ENCODE measurements at places on chromosomes 4 and X. TPM values are rescaled to one million over a fixed set of nuclear protein-coding genes. Genes with fewer than 3 reads are reported as not detected.

DNA sequence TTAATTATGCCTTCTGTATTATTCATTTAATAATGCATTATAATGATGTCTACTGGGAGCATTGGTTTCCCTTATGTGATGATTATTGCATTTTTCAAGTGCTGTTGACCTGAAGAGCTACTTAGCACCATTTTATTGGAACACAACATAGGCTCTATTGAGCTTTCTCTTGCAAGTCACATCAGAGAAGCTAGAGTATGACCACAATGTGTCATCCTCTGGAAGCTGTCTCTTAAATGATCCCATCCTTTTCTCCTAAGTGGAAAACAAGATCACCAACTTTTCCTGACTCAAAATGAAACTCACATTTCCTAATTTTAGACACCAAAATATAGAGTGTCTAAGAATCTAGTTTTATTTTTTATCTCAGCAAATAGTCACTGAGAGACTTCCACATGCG is 1451.9 kb downstream of the PCDH7 start:
- DNase-seq = no peak

CXCL8 gene
- 0.82 TPM for total RNA-seq

DNA sequence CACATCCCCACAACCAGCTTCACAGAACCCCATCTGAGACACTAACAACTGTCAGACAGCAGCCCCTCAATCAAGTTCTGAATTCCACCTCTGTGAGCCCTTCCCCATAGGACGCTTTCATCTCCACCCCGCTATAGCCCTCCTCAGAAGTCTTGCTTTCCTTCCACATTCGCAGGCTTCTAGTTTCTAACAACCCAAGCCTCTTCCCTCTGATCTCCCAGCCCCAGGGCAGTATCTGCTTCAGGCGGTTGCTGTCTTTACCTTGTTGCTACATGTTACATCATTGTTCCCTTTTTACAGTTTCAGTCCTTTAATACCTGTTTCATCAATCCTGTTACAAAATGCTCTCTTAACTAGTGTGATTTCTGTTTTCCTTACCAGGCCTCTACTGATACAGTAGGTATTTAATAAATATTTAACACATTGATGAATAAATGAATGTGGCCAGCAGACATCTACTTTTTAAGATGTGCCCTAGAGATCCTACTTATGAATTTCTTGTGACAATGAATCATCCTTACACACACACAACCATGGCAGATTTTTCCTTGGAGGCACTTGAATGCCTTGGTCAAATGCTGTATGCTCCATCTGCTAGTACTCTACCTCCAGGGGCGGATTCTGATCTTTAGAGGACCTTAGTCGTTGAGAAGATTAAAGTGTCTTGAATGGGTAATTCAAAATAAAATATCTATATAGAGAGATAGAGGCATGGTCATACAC is 164.7 kb upstream of the SLIT2 start:
- no peak for DNase-seq

DNA sequence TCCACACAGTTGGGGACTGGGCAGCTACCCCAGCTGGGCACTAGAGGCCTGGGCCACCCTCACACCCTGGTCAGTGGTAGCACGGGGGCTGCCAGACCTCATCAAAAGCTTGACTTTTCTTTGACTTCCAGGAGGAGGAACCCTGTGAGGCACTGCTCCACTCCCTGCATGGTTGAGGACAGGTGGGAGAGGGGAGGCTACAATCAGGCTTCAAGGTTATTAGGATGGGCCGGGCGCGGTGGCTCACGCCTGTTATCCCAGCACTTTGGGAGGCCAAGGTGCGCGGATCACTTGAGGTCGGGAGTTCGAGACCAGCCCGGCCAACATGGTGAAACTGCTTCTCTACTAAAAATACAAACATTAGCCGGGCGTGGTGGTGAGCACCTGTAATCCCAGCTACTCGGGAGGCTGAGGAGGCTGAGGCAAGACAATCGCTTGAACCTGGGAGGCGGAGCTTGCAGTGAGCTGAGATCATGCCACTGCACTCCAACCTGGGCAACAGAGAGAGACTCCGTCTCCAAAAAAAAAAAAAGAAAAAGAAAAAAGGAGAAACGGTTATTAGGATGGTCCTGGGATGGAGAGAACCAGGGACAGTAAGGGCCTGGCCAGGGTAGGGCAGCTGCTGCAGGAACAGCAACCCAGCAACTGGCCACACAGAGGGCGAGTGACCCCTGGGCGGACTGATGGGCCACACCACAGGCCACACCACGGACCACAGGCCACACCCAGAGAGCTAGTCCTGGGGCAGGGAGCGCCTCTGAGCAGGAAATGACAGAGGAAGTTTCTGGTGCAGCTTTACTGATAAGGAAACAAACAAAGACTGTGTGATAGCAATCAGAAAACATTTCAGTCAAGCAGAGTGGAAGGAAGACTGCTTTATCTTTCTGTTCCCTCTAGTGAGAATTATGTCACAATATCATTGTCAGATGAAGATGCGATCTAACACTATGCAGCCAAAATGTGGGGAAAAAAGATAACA is 20.5 kb upstream of the OPN1LW start:
- peak; percentile 55 for DNase-seq

GRCh38 chrX:123731987-123732669 is 724 bp downstream of the THOC2 start:
- peak; percentile 24 for DNase-seq

TLL1 gene
- 2.9 TPM for total RNA-seq

CT45A10 gene
- not detected for total RNA-seq

DNA sequence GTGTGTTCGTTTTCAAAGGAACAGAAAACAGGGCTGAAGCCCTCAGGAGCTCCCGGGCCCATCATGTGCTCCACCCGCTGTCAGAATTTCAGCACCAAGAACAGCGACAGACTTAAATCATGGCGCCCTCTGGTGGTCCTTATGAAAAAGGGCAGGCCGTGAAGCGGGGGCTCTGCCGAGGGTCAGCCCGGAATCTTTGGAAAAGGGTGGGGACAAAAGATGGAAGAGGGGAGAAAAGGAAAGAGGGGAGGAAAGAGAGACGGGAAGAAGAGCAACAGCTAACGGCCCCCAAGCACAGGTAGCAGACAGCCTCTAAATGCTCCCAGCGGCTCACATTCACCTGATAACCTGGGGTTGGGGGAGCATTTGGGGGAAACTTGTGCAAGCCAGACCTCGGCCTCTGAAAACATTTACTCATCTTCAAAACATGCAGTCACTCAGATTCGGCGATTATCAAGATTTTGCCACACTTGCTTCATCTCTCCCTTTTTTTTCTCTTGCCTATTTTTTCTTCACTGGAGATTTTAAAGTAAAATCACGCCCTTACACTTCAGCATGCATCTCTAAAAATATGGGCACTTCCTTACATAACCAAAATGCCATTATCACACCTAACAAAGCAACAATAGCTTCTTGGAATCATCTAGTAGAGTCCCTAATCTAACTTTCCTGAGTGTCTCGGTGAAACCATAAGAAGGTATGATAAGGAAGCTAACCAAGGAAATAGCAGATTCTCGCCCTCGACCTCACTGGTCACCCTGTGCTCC is 28.1 kb upstream of the MAN2B2 start:
- peak; percentile 37 for DNase-seq

DNA sequence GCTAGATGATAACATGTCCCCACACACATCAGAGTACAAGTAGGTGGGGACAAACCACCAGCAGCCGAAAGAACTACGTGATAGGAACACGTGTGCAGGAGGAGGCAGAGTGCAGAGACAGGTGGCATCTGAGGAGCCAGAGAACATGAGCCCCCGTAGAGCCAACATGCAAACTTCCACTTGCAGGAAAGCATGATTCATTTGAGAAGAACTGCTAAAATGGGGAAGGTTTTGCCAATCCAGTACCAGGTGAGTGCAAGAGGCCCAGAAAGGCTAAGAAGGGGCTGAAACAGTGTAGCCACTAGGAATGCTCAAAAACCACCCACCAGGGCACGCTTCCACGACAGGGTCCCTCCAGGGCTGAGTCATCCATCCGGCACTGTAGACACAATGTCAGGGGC is 149.8 kb upstream of the TENM3 start:
- no peak for DNase-seq

GRCh38 chrX:10099411-10099810 is 57.4 kb upstream of the CLCN4 start:
- DNase-seq = no peak

- no peak for DNase-seq
These were observed 26.5 kb downstream of the HCCS start for GRCh38 chrX:11137543-11138139.

DNA sequence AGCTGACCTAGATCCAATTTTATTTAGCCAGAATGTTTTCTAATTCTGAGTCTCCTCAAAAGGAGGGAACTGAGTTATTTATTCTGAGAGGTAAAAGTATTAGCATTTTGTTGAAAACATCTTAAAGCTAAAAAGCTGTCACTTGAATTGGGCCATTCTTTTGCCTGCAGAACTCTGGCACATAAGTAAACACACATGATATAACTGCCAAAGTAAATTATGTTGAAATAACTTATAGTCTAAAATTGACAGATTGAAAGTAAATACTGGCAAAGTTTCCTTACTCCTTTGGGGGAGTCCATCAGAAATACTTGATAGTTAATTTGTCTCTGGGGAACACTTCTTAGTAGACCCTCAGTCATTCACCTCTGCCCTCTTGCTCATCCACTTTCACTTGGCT is 38.3 kb upstream of the SLC25A4 start:
- no peak for DNase-seq

DNA sequence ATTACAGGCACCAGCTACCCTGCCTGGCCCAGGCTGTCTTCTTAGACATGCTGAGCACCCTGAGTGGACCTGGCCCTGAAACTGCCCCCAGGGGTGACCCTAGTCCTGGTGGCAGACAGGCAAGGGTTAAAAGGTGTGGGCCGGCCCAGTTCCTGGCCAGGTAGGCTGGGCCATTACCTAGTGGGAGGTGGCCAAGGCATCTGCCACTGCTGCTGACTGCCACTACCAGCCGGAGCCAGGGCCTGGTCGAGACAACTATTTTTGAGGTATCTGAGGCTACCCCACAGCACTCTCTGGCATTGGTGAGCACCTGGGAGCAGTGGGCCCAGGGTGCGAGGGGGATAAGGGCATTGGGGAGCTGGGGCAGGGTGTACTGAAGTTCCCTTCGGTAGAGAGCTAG is at the start of gene CCDC120:
Gene CCDC120 (plus strand): TSS at position 206 of the 400 bp plus-strand sequence. CDS start 3,043 bp downstream, outside the sequence.
- no peak for DNase-seq

- no peak for DNase-seq
These were observed 34.0 kb upstream of the RNF128 start for GRCh38 chrX:106692425-106693065.

ARL9 gene
- total RNA-seq = not detected

GATA1 gene
- not detected for total RNA-seq

DNA sequence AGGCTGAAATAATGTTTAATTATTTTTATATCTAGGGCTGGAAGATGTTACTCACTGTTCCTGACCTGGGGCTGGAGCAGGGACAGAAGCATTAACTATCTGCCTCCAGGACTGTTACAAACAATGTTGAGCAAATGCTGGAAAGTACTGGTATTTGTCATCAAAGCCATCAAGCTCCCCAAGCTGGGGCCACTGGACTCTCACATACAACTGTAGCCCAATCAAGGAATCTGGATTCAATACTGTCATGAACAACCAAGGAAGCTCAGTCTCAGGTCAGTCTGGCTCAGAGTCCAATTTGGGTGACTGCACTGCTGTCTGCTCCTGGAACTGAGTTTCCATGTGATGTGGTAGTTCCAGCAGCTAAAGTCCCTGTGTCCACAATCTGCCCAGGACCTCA is 50.4 kb downstream of the APOO start:
- no peak for DNase-seq

DNA sequence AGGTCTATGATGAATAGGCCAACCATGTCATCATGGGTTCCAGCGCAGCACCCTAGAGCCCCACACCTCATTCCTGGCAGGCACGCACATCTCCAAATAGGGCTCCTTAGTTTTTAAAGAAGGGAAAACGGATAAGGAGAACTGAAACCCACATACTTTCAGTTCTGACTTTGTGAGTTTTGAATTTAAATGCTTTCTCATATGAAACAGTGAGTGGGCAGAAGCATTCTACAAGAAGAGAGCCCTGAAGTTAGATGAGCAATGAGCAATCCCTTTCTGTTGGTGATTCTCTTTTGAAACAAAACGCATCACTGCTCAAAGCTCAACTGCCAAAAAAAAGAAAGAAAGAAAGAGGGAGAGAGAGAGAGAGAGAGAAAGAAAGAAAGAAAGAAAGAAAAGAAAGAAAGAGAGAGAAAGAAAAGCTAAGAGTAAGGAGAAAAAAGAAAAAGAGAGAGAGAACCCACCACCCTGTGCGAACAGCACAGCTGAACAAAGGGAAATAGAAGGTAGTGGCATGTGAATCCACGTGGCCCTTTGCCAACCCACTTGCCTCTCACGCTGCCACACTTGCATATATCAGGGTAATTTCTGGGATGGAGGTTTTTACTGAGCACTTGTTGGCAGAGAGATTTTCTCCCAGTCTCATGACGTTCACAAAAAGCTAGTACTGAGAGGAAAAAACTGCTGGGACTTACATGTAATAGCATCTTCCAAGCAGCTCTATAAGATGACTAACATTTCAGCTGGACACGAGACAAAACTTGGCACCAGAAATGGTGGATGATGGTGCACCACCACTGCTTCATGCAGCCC is 31.0 kb downstream of the TMSB4X start:
- DNase-seq = no peak

TMEM156 gene
- 0.47 TPM for total RNA-seq

DNA sequence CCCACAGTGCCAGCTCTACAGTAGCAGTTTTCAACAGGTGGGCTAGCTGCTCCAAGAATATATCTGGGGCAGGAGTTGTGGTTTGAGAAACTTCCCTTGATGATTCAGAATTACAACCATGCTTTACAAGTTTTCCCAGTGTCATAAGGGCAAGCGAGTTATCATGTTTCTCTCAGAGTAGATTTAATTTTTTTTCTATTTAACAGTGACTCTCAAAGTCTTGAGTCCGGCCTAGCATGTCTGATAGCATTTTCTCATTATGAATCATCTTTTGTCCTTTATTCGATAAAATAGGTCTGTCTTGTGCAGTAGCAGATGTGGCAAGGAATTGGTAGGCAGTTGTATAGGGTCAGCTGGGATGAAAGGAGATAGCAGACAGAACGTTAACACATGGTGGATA is 62.2 kb upstream of the SPANXD start:
- no peak for DNase-seq

GRCh38 chr4:17512973-17513665 is 1.2 kb upstream of the QDPR start:
- no peak for DNase-seq

NDUFC1 gene
- total RNA-seq = 181 TPM

DNA sequence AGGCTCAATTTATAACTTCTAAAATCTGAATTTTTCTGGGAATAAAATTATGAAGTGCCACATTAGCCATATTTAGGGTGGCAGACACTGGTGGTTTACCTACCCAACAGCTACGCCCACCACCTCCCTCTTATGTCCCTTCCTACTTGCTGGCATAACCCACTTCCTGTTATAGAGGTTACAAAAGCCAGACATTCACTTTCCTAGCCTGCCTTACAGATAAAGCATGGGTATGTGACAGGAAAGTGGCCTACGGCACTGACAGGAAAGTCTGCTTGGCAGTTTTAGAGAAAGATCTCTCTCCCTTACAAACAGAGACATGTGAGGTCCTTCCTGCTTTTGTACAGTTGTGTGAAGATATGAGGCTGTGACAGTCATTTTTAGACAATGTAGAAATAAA is 12.4 kb downstream of the DDX53 start:
- DNase-seq = no peak

S100G gene
- total RNA-seq = not detected

PDZD4 gene
- 4.0 TPM for total RNA-seq

SLC7A11 gene
- 4.7 TPM for total RNA-seq

Measured in left cardiac atrium (tissue), 4 donors.